ENCODE measurements at places on chromosomes 13 and 19. TPM values are rescaled to one million over a fixed set of nuclear protein-coding genes. Genes with fewer than 3 reads are reported as not detected.

IL27RA gene
- total RNA-seq = 48.2 TPM

CDADC1 gene
- total RNA-seq = 9.3 TPM

GPR42 gene
- 0.16 TPM for total RNA-seq

CD37 gene
- 110 TPM for total RNA-seq

HTR2A gene
- not detected for total RNA-seq

CYSLTR2 gene
- 2.8 TPM for total RNA-seq

CD70 gene
- 15.3 TPM for total RNA-seq

ACER1 gene
- total RNA-seq = not detected

SPRY2 gene
- 0.44 TPM for total RNA-seq

TNFSF9 gene
- total RNA-seq = 2.5 TPM

CLC gene
- total RNA-seq = not detected

KLK2 gene
- 0.38 TPM for total RNA-seq

NPHS1 gene
- 0.49 TPM for total RNA-seq

ATP12A gene
- total RNA-seq = 0.66 TPM

- no peak for DNase-seq
Observed at GRCh38 chr13:97015661-97016350, 21.5 kb upstream of the OXGR1 start.

DNA sequence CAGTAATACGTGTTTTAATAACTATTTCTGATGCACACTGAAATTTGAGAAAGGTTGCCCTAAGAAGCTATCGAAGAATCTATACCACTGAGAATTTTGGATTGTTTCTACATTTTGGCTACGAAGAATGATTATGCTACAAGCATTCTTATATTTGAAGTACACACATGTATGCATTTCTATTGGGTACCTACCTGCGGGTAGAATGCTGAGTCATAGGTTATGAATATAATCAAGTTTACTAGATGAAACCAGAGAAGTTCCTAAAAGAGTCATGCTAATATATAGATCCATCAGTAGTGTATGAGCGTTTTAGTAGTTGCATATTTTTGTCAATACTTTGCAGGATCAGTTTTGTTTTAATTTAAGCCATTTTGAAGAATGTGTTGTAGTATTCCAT lies 62.0 kb upstream of the PCDH20 start:
- DNase-seq = no peak

- no peak for DNase-seq
Observed at GRCh38 chr13:39685652-39686051, 30.2 kb downstream of the COG6 start.

- DNase-seq = no peak
Observed at GRCh38 chr13:41694545-41695301, 237.4 kb downstream of the RGCC start.

DNA sequence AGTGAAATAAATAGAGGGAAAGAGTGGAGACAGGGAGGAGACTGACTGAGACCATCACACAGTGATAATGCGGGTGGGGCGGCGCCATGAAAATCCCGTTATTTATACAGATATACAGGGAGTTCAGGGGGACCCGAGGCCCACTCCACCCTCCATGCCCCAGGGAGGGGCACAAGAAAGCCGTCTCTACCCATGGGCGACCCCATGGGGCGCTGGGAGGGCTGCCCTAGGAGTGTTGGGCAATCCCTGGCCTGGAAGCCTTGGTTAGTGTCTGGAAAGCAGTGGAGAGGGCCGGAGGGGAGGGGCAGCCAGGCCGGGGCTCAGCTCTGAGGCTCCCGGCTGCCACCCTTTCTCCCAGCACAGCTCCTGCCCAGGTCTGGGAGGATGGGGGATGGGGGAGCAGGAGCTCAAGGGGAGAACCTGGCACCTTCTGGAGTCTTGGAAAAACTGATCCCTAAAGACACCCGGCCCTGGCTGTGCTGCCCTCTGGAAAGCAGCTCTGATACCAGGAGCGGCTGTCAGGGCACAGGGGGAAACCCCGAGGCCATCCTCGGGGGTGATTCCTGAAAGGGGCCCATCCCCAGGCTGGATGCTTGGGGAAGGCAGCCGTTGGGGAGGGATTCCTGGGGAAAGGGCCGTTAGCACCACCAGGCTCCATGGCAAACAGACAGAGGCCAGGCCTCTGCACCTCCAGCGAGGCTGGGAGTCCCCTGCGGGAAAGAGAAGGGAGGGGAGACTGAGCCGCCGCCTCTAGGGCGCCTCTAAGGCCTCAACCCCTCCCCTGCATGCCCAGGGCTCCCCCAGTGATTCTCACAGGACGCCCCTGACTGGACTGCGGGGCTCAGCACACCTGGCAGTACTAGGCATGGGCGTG lies 3.0 kb upstream of the PRKD2 start:
- DNase-seq = no peak

GRCh38 chr19:45981350-45981749 lies 7.7 kb upstream of the NOVA2 start:
- DNase-seq = no peak

DNA sequence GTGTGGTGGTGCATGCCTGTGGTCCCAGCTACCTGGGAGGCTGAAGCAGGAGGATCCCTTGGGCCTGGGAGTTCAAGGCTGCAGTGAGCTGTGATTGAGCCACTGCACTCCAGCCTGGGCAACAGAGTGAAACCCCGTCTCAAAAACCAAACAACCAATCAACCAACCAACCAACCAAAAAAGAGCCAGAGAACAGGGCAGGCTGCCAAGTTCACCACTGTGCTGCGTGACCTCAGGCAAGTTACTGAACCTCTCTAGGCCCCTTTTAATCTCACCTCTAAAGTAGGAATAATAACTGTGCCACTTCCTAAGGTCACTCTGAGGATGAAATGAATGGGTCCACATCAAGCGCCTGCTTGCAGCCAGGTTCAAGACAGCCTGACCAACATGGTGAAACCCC lies 16.9 kb downstream of the TJP3 start:
- DNase-seq = no peak

DNA sequence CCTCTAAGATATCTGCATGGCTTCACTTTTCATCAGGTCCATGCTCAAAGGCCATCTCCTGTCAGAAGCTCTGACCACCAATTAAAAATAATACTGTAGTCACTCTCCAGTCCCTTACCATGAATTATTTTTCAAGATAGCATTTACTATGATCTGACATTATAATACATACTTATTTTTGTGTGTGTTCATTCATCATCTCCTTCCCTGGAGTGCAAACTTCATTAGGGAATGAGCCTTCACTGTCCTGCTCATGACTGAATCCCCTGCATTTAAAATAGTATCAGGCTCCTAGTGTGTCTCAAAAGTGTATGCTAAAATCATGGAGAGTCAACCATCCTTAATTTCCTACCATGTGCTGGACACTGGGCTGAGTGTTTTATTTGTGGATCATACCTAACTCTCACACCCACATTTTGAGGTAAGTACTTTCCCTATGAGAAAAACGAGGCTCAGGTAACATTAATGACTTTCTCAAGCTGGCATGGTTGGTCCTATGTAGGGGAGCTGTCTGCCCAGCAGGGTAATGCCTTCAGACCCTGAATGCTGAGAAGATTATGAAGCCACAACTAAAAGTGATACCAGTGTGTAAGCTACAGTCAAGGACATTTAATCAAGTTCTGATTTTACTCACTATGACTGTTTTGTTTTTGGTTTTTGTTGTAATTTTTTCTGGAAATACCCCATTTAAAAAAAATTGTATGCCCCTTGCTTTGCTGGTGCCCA lies 16.3 kb downstream of the PLA2G4C start:
- DNase-seq = no peak

DNA sequence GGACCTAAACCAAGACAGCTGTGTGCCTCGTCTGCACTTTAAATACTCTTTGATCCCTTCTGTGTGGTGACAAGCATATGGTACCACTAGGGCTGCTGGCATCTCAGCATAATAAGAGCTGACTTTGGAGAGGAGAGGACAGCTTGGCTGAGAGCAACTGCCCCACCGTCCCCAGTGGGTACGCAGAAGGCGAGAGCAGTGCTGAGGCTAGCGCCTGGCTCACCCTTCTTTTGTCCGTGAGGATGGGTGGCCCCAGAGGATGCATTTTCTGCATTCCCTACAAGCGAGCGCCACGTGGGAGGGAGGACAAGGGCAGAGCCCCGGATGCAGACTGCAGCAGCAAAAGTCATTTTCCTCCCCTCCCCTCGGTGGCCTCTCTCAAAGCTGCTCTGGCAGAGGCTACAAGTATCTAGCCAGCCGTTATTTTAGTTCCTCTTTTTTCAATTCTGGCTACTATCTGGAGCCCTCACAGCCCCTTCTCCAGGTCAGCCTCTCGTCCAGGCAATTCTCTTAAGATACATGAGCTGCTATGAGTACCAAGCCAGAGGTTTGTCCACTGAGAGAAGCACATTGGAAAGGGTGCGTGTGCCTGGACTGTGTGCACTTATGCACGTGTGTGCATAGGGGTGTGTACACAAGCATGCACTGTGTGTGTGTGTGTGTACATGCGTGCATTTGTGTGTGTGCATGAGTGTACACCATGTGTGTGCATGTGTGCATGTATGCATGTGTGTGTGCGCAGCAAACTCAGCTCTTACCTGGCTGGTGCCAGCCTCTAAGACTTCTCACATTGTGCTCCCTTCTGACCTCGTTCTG lies 51.3 kb downstream of the RAB20 start:
- DNase-seq = no peak

- no peak for DNase-seq
Observed at GRCh38 chr19:39133431-39134270, 8.1 kb downstream of the PAK4 start.

GRCh38 chr13:26980099-26981031 lies 191.2 kb downstream of the USP12 start:
- no peak for DNase-seq

DNA sequence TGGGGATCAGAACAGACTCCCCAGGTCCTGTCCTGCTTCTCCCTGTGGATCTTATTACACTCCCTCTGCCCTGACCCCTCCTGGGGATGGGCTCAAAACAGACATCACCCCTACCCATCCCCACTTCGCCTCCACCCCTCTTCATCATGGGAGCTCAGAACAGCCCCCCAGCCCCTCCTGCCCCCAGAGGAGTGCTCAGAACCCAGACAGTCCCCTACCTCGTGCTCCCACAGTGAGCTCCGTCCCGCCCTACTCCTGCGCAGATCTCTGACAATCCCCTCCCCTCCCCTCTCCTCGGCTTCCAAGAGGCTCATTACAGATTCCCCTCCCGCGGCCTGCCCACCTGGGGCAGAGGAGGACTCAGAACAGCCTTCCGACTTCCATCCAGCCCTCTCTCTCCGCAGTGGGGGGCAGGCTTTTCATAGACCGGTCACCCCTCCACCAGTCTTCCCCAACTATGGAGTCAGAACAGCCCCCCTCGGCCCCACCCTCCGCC lies 6.1 kb downstream of the NXNL1 start:
- no peak for DNase-seq

DNA sequence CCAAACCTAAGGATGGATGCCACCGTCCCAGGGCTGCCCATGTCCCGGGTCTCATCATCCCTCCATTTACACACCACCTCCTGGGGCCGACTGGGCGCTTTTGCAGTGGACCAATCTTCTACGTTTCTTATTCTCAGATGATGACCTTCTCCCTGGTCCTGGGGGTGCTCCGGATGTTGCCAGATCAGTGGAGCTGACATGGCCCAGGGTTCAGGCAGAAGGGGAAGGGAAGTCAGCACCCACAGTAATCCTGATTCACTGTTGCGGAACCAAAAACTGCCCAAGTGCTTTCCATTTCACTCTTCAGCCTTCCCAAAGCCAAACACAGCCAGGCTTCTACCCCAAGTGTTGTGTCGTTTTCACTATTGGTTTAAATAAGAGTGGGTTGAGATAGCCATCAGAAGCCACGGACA lies 29.8 kb downstream of the RAB20 start:
- DNase-seq = no peak

DNA sequence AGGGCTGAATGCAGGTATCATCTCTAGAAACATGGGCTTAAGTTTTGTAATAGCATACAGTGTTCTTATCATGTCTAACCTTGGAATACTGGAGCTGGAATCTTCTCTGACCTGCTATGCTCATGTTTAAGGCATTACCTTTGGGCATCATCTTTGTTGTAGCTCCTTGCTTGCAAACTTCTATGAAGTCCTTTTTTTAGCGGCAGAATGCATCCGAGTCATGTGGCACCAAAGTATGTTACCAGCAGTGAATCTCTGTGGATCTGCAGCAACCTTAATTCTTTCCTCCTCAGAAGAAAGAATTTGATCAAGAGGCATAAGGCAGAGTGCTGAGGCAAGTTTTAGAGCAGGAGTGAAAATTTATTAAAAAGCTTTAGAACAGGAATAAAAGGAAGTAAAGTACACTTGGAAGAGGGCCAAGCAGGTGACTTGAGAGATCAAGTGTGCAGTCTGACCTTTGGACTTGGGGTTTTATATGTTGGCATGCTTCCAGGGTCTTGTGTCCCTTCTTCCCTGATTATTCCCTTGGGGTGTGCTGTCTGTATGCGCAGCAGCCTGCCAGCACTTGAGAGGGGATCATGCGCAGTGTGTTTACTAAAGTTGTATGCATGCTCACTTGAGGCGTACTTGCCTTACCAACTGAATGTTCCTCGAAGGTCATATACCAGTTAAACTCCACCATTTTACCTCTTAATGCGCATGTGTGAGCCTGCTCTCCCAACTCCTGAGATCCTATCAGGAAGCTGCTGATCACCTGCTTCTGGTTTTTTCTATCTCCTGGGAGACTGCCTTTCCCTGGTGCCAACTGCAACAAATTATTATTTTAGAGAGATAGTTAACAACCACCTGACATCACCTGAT lies 115.5 kb downstream of the LACC1 start:
- no peak for DNase-seq

DNA sequence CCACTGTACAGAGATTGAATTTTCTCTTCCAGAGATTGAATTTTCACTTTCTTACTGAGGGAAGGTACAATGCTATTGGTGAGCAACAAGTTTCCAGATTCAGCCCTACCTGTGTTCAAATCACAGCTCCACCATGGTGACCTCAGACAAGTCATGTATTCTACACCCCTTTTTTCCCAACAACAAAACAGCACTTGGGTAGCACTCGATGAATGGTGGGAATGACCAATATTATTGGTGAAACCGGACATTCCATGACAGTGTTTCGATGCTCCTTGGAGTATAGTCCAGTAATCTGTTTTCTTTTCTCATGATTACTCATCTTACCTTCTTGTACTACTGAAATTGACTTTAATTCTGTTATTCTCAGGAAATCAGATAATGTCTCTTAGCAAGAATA lies 266.2 kb upstream of the SOX21 start:
- DNase-seq = no peak

- no peak for DNase-seq
Observed at GRCh38 chr19:27975419-27976005, 1237.4 kb downstream of the UQCRFS1 start.

DNA sequence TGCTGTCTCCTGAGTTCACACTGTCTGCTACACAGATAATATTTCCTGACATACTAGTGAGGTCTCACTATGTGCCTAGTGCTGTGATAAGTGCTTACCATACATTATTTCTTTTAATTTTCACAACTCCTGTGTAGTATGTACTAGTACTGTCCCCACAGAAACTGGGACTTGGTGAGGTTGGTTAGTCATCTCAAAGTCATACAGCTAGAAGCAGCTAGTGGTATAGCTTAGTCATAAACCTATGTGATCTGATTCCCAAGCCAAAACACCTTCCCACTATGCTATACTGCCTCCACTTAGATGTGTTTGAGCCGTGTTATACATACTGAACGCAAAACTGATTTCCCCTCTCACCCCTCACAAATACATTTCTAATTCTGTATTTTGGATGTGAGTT lies 10.5 kb downstream of the MTMR6 start:
- DNase-seq = no peak

Data from activated naive CD8-positive, alpha-beta T cell treated with anti-CD3 and anti-CD28 coated beads for 36 hours (primary cell).